ENCODE measurements at places on chromosomes 5 and 9. TPM values are rescaled to one million over a fixed set of nuclear protein-coding genes. Genes with fewer than 3 reads are reported as not detected.

DNA sequence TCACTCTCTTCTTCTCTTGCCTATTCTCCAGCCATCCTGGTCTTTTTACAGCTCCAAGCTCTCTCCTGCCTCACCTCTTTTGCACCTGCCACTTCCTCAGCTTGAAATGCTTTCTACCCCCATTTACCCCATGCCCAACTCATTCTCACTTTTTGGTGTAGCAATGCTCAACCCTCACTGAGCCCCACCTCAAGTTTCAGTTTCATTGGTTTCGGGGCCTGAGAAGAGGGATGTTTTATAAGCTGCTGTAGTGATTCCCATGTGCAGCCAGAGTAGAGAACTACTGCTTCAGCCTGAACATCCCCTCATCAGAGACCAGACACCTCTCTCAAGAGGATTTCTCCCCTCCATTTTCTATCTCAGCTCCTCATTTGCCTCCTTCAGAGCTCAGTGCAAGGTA is 45.2 kb upstream of the FYB1 start:
- no peak for DNase-seq

- DNase-seq, result no peak
These were observed 57.9 kb upstream of the IER5L start for GRCh38 chr9:129235931-129236331.

GRCh38 chr5:143229896-143230675 is 173.4 kb downstream of the NR3C1 start:
- DNase-seq, result peak; percentile 66

ANKRD18B gene
- 6.7 TPM for total RNA-seq

C9 gene
- total RNA-seq, result not detected

GRCh38 chr5:28082610-28083009 is 1044.2 kb upstream of the CDH9 start:
- no peak for DNase-seq

PITX1 gene
- 2.7 TPM for total RNA-seq

DNA sequence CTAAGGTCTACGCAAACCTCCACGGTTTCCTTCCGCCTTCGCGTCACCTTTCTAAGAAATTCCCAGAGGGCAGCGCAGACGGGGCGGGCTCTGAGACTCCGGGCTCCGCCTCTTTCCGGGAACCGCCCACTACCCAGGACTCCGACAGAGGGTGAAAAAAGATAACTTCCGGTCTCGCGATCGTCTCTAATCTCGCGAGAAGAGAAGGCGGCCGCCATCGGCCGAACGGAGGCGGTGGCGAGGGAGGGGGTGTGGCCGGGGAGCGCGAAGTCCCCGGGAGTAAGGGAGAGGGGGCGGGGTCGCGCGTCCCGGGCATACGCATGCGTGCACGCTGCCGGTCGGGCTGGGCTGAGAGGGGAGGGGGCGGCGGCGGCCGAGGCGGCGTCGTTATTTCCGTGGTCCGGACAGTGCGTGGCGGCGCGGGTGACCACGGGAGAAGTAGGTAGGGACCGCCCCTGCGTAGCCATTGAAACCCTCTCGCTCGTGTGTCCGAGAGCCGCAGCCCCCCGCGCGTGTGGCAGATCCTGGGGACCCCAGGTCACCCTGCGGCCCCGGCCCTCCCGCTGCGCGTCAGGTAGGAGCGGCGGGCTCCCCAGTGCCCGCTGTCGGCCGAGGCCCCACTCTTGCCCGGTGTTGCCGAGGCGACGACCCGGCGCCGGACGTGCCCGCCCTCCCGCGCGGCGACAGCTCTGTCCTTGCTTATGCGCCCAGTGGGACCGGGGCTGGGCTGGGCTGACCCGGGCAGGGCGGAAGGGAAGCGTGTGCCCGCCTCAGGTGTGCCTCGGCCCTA is at the start of gene NAA35:
NAA35 (plus strand) TSS at position 315 of the 790 bp plus-strand sequence. CDS start 1,014 bp downstream, outside the sequence.
- DNase-seq, result peak; percentile 99

GRCh38 chr5:165015547-165015946 is 1510.1 kb downstream of the MAT2B start:
- no peak for DNase-seq

DNA sequence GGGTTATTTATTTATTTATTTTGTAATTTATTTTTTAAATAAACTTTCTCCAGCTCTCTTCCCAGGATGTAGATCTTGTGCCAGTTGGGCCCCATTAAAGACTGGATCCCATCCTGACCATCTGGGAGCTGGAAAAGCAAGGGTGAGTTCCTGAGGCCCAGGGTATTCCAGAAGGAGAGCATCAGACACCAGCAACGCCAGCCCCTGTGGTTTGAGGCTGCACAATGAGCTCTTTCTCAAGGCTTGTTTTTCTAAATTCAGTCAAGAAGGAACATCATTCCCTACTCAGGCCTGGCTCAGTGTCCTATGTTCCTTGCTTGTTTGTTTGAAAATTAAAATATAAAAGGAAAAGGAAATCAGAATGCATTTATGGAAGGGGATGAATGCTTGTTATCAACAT is 313.3 kb downstream of the EBF1 start:
- DNase-seq, result no peak

GRCh38 chr5:153613144-153613543 is 122.7 kb downstream of the GRIA1 start:
- no peak for DNase-seq

DNA sequence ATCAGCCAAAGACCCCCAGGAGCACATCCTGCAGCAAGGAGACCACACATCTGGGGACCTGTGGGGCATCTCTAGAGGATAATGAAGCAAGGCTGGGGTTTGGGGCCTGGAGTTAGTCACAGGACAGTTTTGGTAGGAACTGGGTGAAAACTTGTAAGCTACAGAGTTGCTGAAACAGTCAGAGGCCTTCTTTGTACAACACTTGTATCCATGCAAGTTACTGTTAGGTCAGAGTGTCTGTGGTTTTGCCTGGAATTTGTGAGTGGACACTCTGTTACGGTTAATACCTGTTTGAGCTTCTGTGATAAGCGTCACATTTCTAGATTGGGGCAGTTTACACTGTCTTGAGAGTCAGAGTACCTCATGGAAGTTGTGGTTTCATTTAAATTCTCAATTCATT is 22.6 kb upstream of the ASPN start:
- DNase-seq, result no peak

Measured in endodermal cell (in vitro differentiated cells).